Epithelial cell of prostate (primary cell): ENCODE measurements at places on chromosomes 12 and 14.

DNA sequence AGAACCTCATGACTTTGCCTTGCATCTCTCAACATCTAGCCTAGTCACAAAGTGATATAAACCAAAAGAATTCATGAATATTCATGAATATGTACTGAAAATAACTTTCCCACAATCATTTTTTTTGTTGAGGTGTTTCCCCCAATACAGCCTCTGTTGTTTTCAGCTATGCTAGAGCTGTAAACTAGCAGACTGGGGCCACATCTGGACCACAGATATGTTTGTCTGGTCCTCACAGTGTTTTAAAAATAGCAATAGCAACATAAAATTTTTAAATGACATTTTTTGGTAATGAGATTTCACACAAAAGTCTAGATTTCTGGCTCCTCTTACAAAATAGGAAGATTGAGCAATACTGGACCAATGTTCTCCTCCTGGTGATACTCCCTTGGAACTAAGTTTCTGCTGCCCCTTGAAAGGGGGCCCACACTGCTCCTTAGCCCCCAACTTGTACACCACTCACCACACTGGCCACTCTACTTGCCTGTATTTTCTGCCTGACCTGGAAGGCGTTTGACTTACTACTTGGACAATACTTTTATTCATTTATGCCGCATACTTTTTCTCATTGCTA lies 81.2 kb downstream of the BMP4 start:
- no peak for DNase-seq

DNA sequence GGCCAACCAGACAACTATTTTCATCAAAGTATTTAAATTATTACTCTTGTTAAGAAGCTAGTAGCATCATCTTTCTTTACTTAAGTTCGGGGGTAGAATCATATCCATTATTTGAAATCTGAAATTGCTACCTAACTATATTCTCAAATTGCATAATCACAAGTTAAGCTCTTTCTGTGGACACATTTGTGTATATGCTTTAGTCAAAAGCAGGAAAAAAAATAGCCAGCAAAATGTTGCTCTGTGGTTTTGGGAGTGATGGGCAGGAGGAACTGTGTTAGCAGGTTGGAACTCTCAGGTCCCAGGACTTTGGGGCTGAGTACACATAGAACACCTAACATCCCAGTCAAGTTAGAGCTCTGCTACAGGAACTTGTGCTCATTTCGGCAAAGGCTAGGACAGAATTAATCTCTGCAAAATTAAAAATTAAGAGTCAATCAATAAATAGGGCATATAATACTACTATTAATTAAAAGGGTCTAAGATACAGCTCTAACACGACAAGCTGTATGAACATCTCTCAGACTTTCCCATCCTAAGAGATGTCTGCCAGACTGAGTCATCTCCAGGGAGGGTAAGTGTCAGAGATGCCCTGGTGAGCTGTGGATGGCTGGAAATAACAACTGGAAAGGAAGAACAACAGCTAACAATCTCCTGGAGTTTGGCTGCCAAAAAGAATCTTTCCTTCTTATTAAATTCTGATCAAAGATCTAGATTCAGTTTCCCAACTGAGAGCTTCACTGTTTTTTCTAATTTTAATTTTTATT lies 203.5 kb upstream of the GZMB start:
- DNase-seq: no peak

GRCh38 chr12:46558677-46559076 lies 186.1 kb upstream of the SLC38A2 start:
- peak; percentile 72 for DNase-seq

DNA sequence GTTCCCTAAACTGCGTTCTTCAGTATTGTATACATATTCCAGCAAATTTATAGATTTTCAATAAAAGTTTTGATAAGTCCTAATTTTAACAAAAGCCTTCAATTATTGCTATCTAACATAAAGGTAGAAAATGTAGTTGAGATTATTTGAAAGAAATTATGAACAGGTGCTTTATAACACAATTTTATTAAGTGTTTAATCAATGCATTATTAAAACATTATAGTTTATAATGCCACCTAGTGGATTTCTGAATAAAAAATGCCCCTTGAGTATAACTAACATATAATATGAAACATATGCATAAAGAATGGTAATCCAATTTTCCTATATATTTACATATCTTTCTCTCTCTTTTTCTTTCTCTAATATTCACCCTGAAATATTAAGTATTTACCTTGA lies 515.3 kb downstream of the SLC6A15 start:
- DNase-seq: no peak

- no peak for DNase-seq
Observed at GRCh38 chr14:69712599-69713088, 54.3 kb upstream of the SRSF5 start.

DNA sequence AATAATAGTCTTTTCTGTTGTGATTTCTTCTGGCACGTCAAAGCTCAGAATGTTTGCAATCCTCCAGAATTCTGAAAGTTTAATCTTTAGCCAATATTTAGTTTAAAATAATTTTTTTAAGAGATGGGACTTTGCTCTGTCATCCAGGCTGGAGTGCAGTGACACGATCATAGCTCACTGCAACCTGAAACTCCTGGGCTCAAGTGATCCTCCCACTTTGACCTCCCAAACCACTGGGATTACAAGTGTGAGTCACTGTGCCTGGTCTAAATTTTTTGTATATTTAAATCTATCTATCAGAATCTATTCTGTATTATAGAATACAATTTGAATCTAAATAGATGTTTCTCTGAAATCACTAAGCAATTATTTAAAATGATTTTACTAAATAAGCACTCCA lies 572.7 kb downstream of the VRK1 start:
- DNase-seq: no peak

- DNase-seq: peak; percentile 36
Observed at GRCh38 chr14:39432619-39433451, 602 bp upstream of the FBXO33 start.

- DNase-seq: no peak
Observed at GRCh38 chr12:112924986-112925385, 13.3 kb upstream of the OAS3 start.

GRCh38 chr12:102425109-102426039 lies 55.0 kb downstream of the IGF1 start:
- no peak for DNase-seq

- no peak for DNase-seq
Observed at GRCh38 chr12:69579029-69579428, 6.2 kb upstream of the CCT2 start.

GRCh38 chr12:74847169-74847568 lies 309.5 kb downstream of the ATXN7L3B start:
- DNase-seq: no peak

GRCh38 chr12:117402363-117402762 lies 40.9 kb upstream of the NOS1 start:
- no peak for DNase-seq

GRCh38 chr14:25092258-25092740 lies 42.4 kb upstream of the STXBP6 start:
- no peak for DNase-seq

DNA sequence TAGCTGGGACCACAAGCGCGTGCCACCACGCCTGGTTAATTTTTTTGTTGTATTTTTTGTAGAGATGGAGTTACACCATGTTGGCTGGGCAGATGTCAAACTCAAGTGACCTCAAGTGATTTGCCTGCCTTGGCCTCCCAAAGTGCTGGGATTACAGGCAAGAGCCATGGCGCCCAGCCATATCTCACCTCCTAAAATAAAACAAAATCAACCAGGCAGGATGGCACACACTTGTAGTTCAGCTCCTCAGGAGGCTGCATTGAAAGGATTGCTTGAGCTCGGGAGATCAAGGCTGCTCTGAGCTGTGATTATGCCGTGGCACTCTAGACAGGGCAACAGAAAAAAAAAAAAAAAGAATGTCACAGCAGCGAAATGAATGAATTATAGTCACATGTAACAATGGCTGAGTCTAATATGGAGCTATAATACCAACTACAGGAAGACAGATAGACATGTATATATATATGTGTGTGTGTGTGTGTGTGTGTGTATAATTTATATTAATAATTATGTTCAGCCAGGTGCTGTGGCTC lies 19.3 kb upstream of the TMEM120B start:
- DNase-seq: no peak

- DNase-seq: no peak
Observed at GRCh38 chr12:40225337-40225983, 663 bp downstream of the LRRK2 start.

DNA sequence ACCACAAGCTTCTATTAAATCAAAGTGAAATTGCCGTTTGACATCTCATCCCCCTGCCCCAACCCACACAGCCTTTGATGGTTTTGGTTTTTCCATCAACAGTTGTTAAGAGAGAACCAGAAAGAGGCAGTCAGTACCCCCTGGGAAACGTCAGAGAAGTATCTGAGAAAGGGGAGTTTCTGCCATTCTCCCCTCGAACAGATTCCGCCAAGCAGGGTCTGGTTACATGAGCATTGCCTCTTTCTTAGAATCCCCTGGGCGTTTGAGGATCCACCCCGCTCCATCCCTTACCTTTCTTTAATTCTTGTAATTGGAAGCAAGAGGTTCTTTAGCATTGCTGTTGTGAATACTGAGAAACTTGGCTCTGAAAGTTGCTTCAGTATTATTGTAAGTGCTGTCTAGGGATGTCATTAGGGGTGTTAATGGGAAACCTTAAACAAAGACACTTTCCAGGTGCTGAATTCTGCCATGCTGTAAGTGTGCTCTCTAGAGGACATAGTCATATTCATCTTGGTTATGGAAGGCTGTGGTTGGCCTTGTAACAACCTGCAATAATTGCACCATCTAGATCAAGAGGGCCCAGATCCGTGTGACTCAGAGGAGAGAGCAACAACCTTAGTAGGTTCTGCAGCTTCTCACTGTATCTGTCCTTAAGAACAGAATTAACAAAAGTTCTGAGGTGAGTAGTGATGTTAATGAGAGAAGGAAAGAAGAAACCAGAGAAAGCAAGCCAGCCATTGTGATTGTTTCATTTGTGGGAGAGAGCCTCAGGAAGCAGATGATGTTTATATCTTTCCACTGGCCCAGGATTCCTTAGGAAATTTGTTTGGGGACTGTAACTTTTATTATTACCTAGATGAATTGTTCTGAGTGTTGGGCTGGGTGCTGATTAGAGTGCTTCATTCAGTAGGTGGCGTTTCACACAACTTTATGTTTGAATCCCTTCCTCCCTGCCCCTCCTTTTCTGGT lies 9.0 kb downstream of the TMBIM6 start:
- peak; percentile 66 for DNase-seq

- no peak for DNase-seq
Observed at GRCh38 chr14:101588990-101589389, 27.7 kb downstream of the DIO3 start.
